Activated CD4-positive, alpha-beta T cell treated with anti-CD3 and anti-CD28 coated beads, Interleukin-2, amount 10 ng/mL, durations not matched to agents 7 days and 5 days (primary cell): ENCODE measurements at places on chromosomes 7 and 10.

DNA sequence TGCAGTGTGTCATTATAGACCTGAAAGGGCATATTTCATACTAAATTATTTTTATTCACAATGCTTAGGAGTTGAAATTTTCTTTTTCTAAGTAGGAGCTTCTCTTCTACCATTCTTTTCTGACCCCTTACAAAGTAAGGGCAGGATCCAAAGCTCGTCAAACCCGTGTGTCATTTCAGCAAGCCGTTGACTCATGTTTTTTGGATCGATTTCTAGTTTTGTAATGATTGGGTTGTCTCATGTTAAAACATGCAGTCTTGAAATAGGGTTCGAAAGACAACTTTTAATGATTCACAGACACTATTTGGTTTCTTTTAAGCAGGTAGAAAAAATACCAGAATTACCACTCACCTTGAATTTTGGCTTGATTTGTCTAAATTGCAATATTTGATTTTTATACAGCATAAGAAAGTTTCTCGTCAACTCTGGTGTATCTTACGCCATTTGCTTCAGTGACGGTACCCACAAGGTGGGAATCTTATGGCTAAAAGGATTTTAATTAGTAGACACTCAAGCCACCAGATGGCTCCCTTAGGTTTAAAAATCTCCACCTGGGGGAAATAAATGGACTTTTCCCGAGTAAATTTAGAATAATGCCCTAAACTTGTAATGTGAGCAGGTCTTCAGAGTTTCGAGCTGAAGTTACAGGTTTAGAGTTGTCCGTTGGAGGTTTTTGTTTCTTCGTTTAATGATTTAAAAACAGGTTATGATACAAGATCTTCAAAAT lies 283.4 kb downstream of the CCDC3 start:
- no peak for DNase-seq

DNA sequence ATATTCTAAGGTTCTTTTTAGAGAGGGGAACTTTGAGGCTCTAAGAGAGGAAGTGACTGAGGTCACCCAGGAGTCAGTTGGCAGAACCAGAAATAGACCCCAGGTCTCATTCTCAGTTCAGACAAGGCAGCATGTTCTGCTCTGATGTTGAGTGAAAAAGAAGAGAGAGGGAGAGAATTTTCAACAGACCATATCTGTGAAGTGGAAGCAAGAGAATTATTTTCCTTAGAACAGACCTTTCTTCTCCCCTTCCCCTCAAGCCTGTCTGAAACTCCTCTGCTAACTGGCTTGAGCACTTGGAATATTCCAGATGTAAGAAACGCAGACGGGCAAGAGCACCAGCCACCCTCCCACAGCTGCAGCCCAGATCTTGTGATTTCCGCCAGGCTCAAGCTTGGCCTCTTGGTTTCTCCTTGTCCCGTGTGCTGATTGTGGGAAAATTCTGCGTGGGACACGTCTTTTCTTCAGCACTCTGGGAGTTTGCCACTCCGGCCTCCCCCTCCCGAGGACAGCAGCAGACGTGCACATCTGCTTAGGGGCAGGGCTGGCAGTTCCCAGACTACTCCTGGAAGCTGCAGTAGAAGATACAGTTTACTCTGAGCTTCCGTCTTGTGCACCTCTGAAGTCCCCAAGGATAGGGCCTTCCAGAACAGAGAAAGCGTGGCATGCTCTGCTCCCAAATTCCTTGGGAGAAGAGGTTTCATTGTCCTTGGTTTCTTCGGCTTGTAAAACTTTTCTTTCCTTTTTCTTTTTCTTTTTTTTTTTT lies 22.7 kb upstream of the IKZF1 start:
- DNase-seq: no peak

DNA sequence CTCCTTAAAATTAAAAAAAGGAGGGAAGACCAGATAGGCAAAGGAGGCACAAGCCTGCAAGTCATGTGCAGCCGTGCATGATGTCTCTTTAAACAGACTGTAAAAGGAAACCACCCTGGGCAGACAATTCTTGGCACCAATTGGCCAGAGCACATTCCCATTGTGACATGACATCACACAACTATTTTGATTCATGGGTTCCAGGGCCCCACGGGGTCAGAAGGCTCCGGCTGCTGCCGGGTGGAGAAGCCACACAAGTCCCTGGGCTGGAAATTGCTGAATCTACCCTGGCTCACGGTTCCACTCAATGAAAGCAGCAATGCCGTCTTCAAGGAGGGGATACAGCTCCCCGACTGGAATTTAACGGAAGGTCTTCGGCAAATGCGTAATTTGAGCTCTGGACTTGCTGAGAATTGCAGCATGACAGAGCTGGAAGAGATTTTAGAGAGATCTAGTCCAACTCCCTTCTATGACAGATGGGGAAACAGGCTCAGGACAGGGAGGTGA lies 140.5 kb downstream of the PRKAG2 start:
- no peak for DNase-seq

GRCh38 chr7:121167971-121168370 lies 160.8 kb upstream of the WNT16 start:
- DNase-seq: no peak

DNA sequence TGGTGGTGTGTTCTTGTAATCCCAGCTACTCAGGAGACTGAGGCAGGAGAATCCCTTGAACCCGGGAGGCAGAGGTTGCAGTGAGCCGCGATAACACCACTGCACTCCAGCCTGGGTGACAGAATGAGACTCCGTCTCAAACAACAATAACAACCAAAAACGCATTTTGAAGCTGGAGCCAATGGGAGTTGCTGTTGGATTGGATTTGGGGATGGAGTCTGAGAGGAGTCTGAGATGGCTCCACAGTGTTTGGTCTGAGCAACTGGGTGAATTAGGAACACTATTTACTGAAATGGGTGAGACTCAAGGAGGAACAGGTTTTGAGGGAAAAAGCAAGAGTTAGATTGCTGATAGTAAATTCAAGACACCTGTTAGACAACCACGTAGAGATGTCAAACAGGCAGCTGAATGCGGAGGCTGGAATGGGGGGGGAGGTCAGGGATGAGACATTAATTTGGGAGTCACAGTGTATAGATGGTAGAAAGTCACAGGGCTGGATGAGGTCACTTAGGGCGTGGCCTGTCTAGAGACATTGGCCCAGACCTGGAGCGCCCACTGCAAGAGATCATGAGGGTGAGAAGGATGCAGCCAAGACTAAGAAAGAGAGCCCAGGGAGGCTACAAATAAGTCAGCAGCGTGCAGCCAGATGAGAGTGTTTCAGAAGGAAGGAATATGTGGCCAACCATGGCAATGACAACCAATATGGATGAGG lies 56.4 kb downstream of the CYCS start:
- DNase-seq: no peak

GRCh38 chr7:70657989-70658632 lies 473.8 kb upstream of the GALNT17 start:
- DNase-seq: no peak

- DNase-seq: no peak
Observed at GRCh38 chr10:46018453-46019176, 11.8 kb downstream of the NCOA4 start.

DNA sequence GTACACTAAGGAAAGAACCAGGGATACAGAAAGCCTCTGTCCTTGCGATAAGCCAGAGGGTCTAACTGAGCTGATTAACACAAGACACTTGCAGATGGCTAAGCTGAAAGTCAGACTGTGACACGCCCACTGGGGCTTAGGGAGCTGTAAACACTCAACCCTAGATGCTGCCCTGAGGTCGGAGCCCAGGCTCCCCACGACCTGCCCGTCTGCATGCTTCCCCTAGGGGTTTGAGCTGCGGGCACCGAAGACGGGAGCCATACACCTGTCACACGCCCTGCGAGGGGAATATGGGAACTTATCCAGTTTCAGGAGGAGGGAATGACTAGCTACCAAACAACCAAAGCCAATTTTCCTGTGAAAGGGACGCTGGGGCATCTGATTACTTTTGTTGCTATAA lies 96.0 kb downstream of the HTR5A start:
- DNase-seq: no peak
